ENCODE measurements at places on chromosomes 13 and 19. TPM values are rescaled to one million over a fixed set of nuclear protein-coding genes. Genes with fewer than 3 reads are reported as not detected.

The CRLF1 gene
- 66.9 TPM for total RNA-seq

The VAV1 gene
- total RNA-seq, result 8.7 TPM

The PRRG2 gene
- not detected for total RNA-seq

The DCT gene
- 1.2 TPM for total RNA-seq

The TTC9B gene
- not detected for total RNA-seq

The HCST gene
- total RNA-seq, result 4.8 TPM

The CGB2 gene
- not detected for total RNA-seq

The CLDND2 gene
- 2.8 TPM for total RNA-seq

The TUBGCP3 gene
- total RNA-seq, result 24.1 TPM

The ZNF99 gene
- not detected for total RNA-seq

The TLE2 gene
- 66.0 TPM for total RNA-seq

The ZNF264 gene
- 11.8 TPM for total RNA-seq

The CD209 gene
- 38.5 TPM for total RNA-seq

The ZNF726 gene
- total RNA-seq, result 0.78 TPM

The METTL21C gene
- not detected for total RNA-seq

The IZUMO4 gene
- total RNA-seq, result 0.96 TPM

The KLK3 gene
- 4.8 TPM for total RNA-seq

The MRPL34 gene
- total RNA-seq, result 159 TPM

The LHB gene
- total RNA-seq, result 1.8 TPM

The ETV2 gene
- total RNA-seq, result 2.1 TPM

The ADAT3 gene
- total RNA-seq, result 9.0 TPM

The UHRF1 gene
- total RNA-seq, result 1.1 TPM

The DCLK1 gene
- 1.2 TPM for total RNA-seq

The ZSCAN1 gene
- not detected for total RNA-seq

The CBLC gene
- not detected for total RNA-seq

The PLPPR3 gene
- total RNA-seq, result 0.32 TPM

The ZSCAN4 gene
- not detected for total RNA-seq

The SYCN gene
- 0.67 TPM for total RNA-seq

The ZNF625 gene
- 11.7 TPM for total RNA-seq

The IGFL2 gene
- total RNA-seq, result not detected

The CYP4F3 gene
- not detected for total RNA-seq

The SLC17A7 gene
- total RNA-seq, result 1.3 TPM

The GJA3 gene
- not detected for total RNA-seq

The TIMM44 gene
- total RNA-seq, result 88.2 TPM

The CERS4 gene
- 11.7 TPM for total RNA-seq

The MBD3L3 gene
- total RNA-seq, result not detected

The MTUS2 gene
- not detected for total RNA-seq

The PINLYP gene
- total RNA-seq, result 0.61 TPM

The PLK5 gene
- total RNA-seq, result not detected

The PDE4A gene
- 14.2 TPM for total RNA-seq

The SBK3 gene
- not detected for total RNA-seq

The ZNF556 gene
- total RNA-seq, result 0.14 TPM

The NANOS2 gene
- not detected for total RNA-seq

The SPINT2 gene
- 75.6 TPM for total RNA-seq

The RPL18 gene
- total RNA-seq, result 3,315 TPM

The ZNF587 gene
- total RNA-seq, result 38.6 TPM

The HTR2A gene
- total RNA-seq, result not detected

The STARD13 gene
- total RNA-seq, result 42.7 TPM

The EPSTI1 gene
- 7.1 TPM for total RNA-seq

The C1QTNF9 gene
- total RNA-seq, result 0.11 TPM

The ANGPTL4 gene
- 141 TPM for total RNA-seq

The FBXO27 gene
- total RNA-seq, result 3.6 TPM

The NAT14 gene
- total RNA-seq, result 17.4 TPM

The CASP14 gene
- not detected for total RNA-seq

The OXGR1 gene
- total RNA-seq, result not detected

The ZNF57 gene
- 2.6 TPM for total RNA-seq

The PLIN4 gene
- 0.17 TPM for total RNA-seq

The COL5A3 gene
- total RNA-seq, result 12.4 TPM
